ENCODE measurements at places on chromosomes 3 and 15.

GRCh38 chr3:18660059-18660458 lies 234.9 kb upstream of the SATB1 start:
- no peak for DNase-seq

GRCh38 chr3:183272142-183272541 lies 19.1 kb downstream of the B3GNT5 start:
- DNase-seq, result no peak

DNA sequence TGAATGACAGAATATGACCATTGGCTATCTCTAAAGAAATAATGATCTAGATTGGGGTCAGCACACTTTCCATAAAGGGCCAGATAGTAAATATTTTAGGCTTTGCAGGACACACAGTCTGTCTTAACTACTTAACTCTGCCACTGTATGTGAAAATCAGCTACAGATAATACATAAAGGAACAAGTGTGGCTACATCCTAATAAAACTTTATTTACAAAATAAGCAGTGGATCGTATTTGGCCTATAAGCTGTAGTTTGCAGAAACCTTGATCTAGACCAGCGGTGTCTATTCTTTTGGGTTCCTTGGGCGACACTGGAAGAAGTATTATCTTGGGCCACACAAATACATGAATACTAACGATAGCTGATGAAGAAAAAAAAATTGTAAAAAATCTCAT lies 27.6 kb downstream of the GSK3B start:
- DNase-seq, result no peak

DNA sequence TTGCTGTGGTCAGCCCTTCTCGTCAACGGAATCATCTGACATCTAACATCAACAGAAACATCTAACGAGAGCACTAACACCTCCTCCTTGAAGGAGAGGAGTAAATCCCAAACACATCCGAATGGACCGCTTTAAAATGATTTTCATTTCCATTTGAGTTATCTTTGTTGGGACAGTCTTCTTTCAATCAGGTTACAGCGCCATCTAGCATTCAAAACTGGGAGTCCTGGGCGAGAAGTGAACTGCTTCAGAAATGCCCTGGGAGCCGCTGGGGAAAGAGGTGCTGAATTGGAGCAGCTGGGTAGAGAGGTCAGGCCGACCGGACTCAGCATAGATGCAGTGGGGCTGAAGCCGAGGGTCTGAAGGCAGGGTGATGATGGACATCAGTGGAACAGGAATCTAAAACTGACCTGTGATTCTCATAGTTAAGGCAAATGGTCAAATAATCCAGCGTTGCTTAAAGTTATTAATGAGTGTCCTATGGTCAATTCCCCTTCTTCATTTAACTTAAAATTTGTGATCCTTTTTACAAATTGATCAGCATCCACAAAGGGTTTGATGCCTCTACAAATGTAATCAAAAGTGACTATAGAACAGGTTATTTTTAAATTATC lies 170.0 kb upstream of the NDN start:
- DNase-seq, result peak; percentile 27

DNA sequence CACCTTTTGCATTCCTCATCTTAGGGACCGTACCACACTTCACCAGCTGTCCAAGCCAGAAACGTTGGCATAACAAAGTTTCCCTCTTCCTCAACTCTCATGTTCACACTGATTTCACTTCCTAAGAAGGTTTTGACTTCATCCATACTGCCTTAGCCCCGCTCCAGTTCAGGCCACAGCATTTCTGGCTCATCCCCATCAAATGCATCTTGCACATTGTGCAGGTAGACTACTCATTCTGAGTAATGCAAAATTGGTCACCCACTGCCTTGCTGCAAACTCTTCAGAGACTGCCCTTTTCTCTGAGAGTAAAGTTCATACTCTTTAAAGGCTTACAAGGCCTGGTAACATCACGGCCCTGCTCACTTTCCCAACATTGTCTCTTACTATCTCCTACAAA lies 8.8 kb downstream of the NUSAP1 start:
- no peak for DNase-seq

GRCh38 chr3:15646851-15647511 lies 45.4 kb downstream of the BTD start:
- DNase-seq, result no peak

GRCh38 chr15:94080416-94080815 lies 150.9 kb upstream of the MCTP2 start:
- no peak for DNase-seq

DNA sequence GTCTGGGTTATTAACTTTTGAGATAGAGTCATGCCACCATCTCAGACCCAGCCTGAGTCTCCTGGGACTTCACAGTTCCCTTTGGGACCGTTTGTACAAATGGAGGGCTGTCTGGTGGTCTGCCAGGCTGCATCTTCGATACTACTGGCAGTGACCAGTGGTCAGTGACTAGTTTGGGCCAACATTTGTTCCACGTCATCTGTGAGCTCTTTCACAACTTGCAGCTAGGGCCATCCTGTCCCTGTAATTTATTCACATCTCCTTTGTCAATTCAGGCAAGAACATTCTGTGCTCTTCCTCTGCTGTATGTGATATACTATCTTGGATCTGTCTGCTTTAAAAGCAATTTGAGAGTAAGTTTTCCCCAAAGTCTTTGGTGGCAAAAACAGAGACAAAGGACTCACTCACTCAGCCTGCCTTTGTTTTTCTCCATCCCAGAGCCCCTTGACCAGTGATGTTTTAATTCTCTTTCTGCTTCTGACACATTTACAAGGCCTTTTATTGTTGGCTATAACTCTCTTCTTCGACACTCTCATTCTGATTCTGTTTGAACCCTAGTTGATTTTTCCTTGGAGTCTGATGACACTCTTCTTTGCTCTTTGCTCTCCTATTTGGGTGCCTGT lies 353.4 kb downstream of the EPHB1 start:
- no peak for DNase-seq

DNA sequence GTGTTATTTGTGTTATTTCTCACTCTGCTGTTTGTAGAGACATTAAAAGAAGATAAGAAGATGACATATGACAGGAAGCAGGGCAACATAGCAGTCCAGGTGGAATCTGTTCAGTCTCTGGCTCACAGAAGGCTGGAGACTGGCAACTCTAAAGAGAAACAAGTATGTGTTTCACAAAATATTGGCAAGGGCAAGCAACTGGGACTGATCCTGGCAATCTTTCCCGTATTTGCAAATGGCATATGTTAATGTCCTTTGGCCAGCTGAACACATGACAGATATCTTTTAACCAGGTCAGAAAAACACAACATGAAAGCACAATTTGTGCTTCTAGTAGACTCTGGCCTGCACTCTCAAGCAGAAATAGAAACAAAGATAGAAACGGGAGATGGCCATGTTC lies 1354.1 kb upstream of the EPHA6 start:
- no peak for DNase-seq

DNA sequence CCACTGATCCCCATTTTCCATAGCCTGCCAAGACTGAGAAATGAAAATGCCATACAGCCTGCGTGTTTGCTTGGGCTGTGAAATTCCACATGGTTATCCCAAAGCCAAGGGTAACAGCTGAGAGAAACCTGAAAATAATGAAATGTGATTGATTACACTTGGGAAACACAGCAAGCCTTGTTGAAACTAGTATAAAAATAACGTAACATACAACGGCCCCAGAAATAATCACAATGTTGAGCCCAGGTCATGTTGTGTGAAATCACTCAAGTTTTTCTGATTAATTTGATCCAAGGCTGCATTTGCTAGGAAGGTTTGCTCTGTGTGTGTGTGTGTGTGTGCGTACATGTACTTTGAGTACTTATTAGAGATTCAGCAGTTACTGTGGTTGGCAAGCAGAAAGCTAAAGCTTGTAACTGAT lies 269.0 kb downstream of the OXSM start:
- DNase-seq, result no peak

- no peak for DNase-seq
Observed at GRCh38 chr3:195696632-195697278, 24.0 kb upstream of the MUC20 start.

- no peak for DNase-seq
Observed at GRCh38 chr3:31472479-31473390, 60.0 kb upstream of the STT3B start.

- no peak for DNase-seq
Observed at GRCh38 chr3:86961297-86961696, 29.7 kb downstream of the VGLL3 start.

DNA sequence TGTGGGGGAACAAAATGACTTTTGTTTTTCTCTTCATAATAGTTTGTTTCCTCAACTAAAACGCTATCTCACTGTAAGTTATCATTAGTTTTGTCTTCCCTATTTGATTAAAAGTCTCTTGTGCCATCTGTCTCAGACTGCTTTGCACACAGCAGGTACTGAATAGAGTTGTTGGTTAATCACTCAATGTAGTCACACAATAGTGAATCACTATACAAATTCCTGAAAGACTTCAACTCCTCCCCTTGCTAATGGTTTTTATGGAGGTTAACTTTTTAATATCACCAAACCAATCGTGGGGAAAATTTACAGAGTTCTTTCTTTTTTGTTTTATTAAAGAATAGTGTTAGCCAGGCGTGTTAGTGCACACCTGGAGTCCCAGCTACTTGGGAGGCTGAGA lies 2.6 kb upstream of the NGLY1 start:
- DNase-seq, result no peak

DNA sequence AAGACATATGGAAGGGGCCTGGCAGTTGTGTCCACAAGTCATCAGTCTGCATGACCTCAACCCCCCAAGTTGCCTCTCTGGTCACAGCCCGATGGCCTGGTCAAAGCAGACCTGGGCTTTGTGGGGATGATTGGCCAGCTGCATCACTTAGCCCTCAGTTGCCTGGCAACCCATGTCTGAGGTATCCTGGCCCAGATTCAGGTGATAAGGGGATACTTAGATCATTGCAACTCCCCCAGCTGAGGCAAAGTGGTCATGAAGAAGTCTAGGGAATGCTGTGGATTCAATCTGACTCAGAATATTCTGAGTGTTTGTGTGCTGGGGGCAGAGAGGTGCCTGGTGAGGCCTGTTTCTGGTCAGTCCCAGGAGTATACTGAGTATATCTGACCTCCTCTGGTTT lies 5.0 kb downstream of the GPR156 start:
- no peak for DNase-seq

DNA sequence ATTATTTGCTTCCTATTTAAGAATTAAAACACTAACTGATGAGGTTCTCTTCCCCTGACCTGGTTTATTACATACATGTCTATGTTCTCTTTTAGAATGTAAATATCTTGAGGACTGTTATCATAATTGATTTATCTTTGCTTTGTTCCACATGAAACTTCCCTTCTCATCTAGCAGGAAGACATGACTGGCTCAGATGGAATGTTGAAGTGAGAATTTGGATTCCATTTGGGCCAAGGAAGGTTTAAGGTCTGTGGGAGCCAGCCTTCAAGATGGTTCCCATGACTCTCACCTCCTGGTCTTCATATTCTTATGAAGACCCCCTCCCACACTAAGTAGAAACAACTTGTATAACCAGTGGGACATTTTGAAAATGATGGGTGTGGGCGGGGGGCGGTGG lies 222.2 kb upstream of the GADL1 start:
- no peak for DNase-seq

DNA sequence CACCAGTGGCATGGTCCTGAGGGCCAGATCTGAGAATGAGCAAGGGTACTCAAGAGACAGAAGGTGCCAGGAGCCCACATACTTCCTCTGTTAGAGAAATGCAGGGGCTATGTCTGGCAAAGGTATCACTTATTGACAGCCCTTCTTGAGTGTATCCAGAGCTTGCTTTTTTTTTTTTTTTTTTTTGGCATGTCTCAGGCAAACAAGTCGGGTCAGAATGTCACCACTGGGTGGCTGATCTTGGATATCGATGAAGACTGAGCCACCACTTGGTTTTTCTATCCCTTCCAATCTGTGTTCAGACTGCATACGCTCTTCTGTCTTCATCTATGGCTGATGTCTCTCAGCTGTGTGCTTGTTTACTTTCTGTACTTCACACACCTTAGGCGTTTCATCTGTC lies 363.4 kb upstream of the C2CD4B start:
- DNase-seq, result no peak

DNA sequence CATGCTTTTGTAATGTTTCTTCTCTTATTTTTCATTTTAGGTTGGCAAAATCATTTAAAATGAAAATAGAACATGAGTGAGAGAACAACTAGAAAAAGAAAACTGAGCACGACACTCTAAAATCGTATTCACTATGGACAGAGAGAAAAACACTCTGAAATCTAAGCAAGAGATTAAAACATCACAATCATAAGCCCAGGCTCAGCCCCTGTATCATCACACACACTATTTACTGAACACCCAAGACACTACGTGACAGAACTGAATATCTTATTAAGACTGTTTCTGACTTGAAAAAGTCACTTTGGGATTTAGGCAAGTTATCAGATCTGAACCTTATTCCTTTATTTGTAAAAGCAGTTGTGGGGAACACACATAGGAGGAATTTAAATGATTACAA lies 82.6 kb upstream of the PLXND1 start:
- DNase-seq, result no peak

GRCh38 chr3:176789281-176789705 lies 408.0 kb downstream of the TBL1XR1 start:
- no peak for DNase-seq

DNA sequence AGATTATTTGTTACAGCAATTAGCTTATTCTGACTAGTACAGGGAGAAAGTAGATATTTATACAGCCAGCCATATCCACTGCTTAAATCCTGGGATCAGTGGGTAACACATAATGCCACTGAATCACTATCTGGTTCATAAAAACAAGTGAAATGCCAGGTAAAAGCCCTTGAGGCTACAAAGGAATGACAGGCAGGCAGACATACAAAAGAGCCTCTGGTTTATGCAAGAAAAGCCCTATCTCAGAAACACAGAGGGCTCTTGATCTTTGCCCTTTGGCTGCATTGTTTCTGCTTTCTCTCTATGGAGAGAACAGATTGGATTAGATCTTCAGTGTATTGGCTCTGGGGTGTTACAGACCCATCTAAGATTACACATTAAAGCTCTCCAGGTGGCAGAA lies 115.4 kb upstream of the GADL1 start:
- DNase-seq, result peak; percentile 44

DNA sequence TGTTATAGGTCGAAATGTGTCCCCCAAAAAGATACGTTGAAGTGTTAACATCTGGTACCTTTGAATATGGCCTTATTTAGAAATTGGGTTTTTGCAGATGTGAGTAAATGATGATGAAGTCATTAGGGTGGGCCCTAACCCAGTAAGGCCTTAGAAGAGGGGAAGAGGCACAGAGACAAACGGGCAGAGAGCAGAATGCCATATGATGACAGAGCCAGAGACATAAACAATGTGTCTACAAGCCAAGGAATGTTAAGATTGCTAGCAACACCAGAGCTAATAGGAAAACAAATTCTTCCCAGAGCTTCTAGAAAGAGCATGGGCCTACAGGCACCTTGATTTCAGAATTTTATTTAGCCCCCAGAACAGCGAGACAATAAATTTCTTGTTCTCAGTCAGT lies 693.1 kb upstream of the NECTIN3 start:
- DNase-seq, result no peak

Measured in NCI-H345 (cell line).